Right forelimb (tissue), 1 donor: ENCODE measurements at places on chromosomes 3 and 15.

GRCh38 chr15:76197703-76198455 lies 113.4 kb downstream of the ETFA start:
- DNase-seq = peak; percentile 38

GRCh38 chr3:172515130-172515918 lies 7.9 kb downstream of the TNFSF10 start:
- no peak for DNase-seq

- no peak for DNase-seq
Measured at GRCh38 chr3:122927726-122928125, 99.8 kb downstream of the SEMA5B start.

DNA sequence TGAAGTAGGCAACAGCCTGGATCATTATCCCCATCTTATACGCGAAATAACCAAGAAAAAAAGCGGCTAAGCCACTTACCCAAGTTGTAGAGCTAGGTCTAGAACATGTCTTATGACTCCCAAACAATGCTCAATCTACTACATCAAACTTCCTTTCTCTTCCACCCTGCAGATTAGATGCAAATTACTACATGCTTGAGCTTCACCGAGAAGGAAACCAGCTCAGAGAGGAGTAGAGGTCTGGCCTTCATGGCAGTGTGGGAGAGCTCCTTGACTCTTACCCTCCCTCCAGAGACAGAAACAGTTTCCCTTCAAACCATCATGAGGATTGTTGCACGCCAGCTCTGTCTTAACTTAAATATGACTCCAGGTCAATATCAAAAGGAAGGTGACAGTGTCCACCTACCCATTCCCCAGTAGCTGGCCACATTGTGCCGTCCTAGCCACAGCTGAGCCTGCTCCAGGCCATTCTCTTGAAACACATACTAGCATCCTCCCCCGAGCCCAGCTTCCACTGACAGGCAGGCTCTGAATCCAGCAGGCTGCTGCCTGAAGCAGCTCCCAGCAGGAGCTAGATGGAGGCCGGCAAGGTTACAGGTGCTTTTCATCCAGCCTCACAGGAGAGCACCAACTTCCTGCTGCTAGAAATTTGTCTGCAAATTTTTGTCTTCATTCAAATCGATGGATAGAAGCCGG lies 56.8 kb downstream of the CPN2 start:
- no peak for DNase-seq
